Small intestine (tissue), 16 donors: ENCODE measurements at places on chromosomes 2 and 18. TPM values are rescaled to one million over a fixed set of nuclear protein-coding genes. Genes with fewer than 3 reads are reported as not detected.

Gene PRSS56
- polyA plus RNA-seq = not detected

GRCh38 chr2:60295636-60295962 is 257.9 kb downstream of the BCL11A start:
- H3K27me3 ChIP-seq = peaks cover 2% of the 10 kb centered on the region
- H3K4me3 ChIP-seq = no peak overlapping the region
- DNase-seq = no peak
- no peaks in the 10 kb centered on the region for H3K4me1 ChIP-seq

GRCh38 chr2:112138159-112139032 is at the start of gene FBLN7:
FBLN7 (plus strand) TSS chr2:112138385; CDS start chr2:112138656, 271 bp downstream.
- peak within 1 kb of the TSS; percentile 56 for H3K4me3 ChIP-seq
- DNase-seq = no peak
- no peaks in the 10 kb centered on the region for H3K4me1 ChIP-seq
- H3K27me3 ChIP-seq = no peaks in the 10 kb centered on the region

DNA sequence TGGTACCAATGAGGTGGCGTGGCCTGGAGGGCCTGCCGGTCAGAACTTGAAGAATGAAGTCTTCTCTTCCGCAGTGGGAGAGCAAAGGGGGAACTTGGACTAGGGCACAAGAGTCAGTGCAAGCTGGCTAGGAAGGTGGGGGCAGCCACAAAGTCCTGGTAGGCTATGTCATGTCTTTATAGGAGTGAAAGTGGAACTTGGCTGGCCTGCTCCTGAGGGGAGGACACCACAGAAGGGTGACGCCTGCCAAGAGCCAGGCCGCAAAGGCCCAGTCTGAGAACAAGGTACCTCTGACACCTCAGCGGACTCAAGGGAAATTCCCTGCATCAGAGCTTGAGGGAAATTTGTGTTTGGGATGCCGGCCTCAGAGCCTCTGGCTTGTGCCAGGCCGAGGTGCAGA is 32.2 kb upstream of the MAP3K20 start:
- no peak overlapping the region for H3K27ac ChIP-seq
- H3K27me3 ChIP-seq = no peaks in the 10 kb centered on the region
- no peak for DNase-seq
